Activated gamma-delta T cell treated with Interleukin-2 at 50 U/mL for 16 hours (primary cell): ENCODE measurements at places on chromosomes 11 and 22.

- no peak for DNase-seq
These were observed 226.8 kb downstream of the AASDHPPT start for GRCh38 chr11:106304274-106304673.

DNA sequence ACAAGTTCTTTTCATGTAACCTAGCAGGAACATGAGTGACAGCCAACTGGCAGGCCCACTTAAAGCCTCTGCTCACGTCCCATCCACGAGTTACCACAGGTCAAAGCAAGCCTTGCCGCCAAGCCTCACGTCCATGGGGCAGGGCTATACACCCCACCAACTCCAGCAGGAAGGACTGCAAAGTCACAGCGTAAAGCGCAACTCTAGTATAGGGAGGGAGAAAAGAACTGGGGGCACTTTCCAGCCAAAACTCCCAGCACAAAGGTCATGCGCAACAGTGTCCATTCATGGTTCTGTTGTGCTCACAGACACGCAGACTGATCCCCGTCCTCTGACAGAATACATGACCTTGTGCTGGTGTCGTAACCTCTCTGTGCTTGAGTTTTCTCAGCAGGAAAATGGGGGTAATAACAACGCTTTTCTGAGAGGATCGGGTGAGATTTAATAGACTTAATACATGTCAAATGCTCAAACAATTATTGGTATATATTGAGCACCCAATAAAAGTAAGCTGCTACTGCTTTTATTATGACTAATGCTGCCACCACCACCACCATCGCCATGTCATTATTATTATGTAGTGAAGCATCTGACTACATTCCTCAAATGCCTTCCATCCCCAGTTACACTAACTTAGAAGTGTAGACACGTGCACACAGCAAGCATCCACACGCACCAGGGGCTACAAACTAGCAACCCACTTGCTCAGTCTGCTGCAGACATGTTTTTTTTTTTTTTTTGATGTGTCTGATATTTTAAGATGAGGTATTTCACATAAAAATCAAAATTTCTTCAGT, 104.4 kb upstream of the PARVA start:
- DNase-seq: no peak

- no peak for DNase-seq
These were observed 655.9 kb upstream of the TENM4 start for GRCh38 chr11:80096736-80097135.

DNA sequence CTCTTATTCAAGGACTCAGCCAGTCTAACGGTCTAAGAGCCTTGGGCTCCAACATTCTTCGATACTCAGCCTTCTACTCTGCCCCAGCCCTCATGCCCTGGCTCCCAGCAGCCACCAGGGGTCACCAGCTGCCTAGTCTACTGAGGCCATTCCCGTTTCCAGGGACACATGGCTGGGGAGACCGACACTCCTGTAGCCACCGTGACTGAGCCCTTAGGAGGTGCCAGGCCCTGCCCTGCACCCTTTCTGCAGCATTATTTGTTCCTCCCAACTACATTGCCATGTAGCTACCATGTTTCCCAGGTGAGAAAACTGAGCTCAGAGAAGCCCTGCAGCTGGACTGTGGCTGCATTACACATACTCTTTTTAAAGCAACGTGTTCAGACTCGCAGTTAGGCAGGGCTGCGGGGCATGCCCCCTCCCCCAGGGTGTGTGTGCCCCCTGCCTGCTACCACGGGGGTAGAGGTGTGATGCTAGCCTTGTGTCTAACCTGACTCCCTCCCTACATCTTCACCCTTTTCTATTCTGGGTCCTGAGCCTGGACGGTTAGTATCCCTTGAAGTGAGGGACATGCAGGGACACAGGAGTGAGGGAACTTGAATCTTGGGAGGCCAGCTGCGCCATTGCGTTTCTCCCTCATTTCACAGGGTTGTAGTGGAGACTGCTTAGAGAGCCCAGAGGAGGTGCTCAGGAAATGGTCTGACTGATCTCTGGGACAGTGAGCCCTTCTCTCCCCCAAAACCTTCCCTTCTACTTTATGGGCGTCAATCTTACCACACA, 17.5 kb downstream of the ATG16L2 start:
- peak; percentile 48 for DNase-seq
